ENCODE measurements at places on chromosomes 5 and 9.

DNA sequence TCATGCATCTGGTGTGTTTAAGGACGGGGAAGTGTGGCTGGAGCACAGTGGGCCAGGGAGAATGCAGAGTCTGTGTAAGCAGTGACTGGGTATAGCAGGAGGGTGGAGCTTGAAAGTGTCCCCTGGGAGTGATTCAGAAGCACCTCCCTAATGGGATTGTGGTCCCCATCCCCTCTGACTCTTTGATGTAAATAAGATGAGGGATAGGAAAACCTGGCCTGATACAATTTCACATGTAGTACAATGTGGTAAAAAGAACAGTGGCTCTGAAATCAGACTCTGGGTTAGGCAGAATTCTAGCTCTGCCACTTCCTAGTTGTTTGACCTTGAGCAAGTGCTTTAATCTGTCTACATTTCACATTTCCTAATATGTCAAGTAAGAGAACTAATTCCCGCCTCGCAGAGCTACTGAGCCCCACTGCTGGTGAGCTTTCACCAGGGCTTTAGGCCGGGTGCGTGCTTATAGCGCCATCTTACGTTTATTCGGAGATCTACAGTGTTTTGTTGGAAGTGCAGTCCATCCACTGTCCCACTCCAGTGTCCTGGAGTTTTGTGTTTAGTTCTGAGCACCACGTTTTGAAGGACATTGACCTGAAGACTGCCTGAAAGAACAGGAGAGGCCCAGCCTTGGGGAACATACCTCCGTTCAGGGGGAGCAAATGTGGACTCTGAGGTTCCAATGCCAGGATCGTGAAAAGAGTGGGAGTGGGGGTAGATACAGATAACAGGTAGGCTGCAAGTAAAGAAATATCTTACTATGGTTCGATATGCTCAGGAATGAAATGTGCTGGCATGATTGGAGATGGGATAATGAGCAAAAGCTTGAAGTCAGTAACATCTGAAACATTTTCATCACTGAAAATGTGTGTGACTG lies 51.2 kb upstream of the TESK1 start:
- peak; percentile 82 for DNase-seq

DNA sequence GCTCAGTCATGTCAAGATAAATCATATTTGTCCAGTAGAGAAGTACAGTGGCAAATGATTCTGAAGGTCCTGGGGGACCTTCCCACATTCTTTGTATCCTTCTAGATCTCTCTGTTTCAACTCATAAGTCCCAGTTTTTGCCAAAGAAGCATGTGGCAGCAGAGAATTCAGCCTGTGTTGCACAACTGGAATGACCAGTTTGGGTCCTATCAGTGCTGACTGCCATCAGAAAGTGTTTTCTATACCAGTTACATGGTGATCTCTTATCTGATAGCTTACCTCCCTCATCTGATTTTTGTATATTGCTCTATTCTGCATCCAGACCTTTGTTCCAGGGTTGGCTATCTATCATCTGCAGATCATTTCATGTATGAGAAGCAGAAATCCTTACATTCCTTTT lies 21.7 kb downstream of the GM2A start:
- no peak for DNase-seq

GRCh38 chr5:59021286-59021673 lies 438.4 kb downstream of the RAB3C start:
- DNase-seq: no peak

GRCh38 chr9:129007035-129007765 lies 20.9 kb downstream of the SH3GLB2 start:
- DNase-seq: no peak

DNA sequence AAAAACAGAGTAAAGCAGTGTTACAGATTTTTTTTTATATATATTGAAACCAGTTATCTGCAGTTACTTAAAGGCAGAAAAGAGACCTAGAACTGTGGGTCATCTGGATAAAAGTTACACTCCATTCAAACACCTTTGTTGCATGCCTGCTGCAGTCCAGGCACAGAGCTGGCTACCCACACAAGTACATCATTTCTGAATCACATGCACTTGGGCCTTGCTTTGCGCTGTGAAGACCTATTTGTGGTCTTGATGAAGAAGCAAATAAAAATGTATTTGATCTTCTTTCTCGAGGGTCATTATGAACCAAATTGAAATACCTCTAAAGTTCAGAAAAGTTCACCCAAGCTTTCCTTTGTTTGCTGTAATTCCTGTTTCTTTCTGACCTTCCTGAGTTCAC lies 503.0 kb upstream of the ZNF608 start:
- no peak for DNase-seq

GRCh38 chr5:168790002-168790635 lies 211.0 kb upstream of the PANK3 start:
- no peak for DNase-seq

DNA sequence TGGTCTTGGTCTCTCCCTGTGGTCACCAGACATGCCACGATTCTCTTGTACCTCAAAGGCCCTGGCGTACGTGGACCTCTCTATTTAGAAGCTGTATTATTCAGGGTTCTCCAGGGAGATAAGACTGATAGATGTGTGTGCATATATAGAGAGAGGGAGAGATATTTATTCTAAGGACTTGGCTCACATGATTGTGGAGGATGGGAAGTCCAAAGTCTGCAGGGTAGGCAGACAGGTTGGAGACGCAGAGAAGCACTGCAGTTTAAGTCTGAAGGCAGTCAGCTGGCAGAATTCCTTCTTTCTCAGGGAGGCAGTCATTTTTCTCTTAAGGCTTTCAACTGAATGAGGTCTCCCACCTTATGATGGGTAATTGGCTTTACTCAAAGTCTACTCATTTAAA lies 16.3 kb downstream of the C9orf57 start:
- no peak for DNase-seq

GRCh38 chr9:105066275-105066865 lies 138.4 kb upstream of the ABCA1 start:
- DNase-seq: peak; percentile 56

GRCh38 chr5:32299059-32299677 lies 13.6 kb downstream of the MTMR12 start:
- peak; percentile 21 for DNase-seq

- no peak for DNase-seq
Measured at GRCh38 chr9:75081632-75082031, 6.3 kb downstream of the NMRK1 start.

All from Kasumi-1 (cell line).